IgD-negative memory B cell (primary cell): ENCODE measurements at places on chromosomes 7 and 10. TPM values are rescaled to one million over a fixed set of nuclear protein-coding genes. Genes with fewer than 3 reads are reported as not detected.

OGDHL gene
- polyA plus RNA-seq, result not detected

FOXP2 gene
- not detected for polyA plus RNA-seq

PDE1C gene
- polyA plus RNA-seq, result not detected

RBP3 gene
- not detected for polyA plus RNA-seq

EEPD1 gene
- 1.9 TPM for polyA plus RNA-seq

NEUROD6 gene
- polyA plus RNA-seq, result not detected

DNAJC12 gene
- polyA plus RNA-seq, result not detected

PRRT4 gene
- polyA plus RNA-seq, result 0.21 TPM

PSMC2 gene
- 89.1 TPM for polyA plus RNA-seq

PRKG1 gene
- polyA plus RNA-seq, result 0.36 TPM

ELN gene
- polyA plus RNA-seq, result not detected

CRPPA gene
- 0.79 TPM for polyA plus RNA-seq

NKX2-3 gene
- not detected for polyA plus RNA-seq

SPDYE2B gene
- not detected for polyA plus RNA-seq

SPDYE18 gene
- polyA plus RNA-seq, result not detected

CCZ1B gene
- 37.5 TPM for polyA plus RNA-seq

PPP1R17 gene
- polyA plus RNA-seq, result not detected

MLXIPL gene
- not detected for polyA plus RNA-seq

SERPINE1 gene
- not detected for polyA plus RNA-seq

CCDC146 gene
- 1.0 TPM for polyA plus RNA-seq

MBL2 gene
- not detected for polyA plus RNA-seq

H2BK1 gene
- not detected for polyA plus RNA-seq
